Neural cell (in vitro differentiated cells): ENCODE measurements at places on chromosomes 1 and 21. TPM values are rescaled to one million over a fixed set of nuclear protein-coding genes. Genes with fewer than 3 reads are reported as not detected.

The KRTAP7-1 gene
- polyA plus RNA-seq, result not detected in 2 replicates

The ZFP69 gene
- 11.6 and 12.3 TPM in 2 replicates for polyA plus RNA-seq

The RUSC1 gene
- 45.7 and 58.1 TPM in 2 replicates for polyA plus RNA-seq

The OVAAL gene
- polyA plus RNA-seq, result not detected in 2 replicates

The HSD3B1 gene
- polyA plus RNA-seq, result not detected in 2 replicates

The DLGAP3 gene
- polyA plus RNA-seq, result 2.9 and 4.7 TPM in 2 replicates

The ADAM15 gene
- polyA plus RNA-seq, result 24.8 and 27.6 TPM in 2 replicates

The OPRD1 gene
- 0.09 TPM in 1 of 2 replicates, not detected in the other for polyA plus RNA-seq

The VAV3 gene
- polyA plus RNA-seq, result 7.6 and 10.3 TPM in 2 replicates

The HP1BP3 gene
- 389 and 425 TPM in 2 replicates for polyA plus RNA-seq

The GUCA2B gene
- polyA plus RNA-seq, result not detected in 2 replicates
